Heart left ventricle (tissue), 16 donors: ENCODE measurements at places on chromosomes 7 and 10. TPM values are rescaled to one million over a fixed set of nuclear protein-coding genes. Genes with fewer than 3 reads are reported as not detected.
A peak's percentile ranks its signal among the peaks of the same experiment; 100 is the strongest.

The KIF5B gene
- polyA plus RNA-seq = 82.6 TPM

The ASZ1 gene
- not detected for polyA plus RNA-seq

- no peaks in the 10 kb centered on the region for H3K36me3 ChIP-seq
- DNase-seq = no peak
- no peaks in the 10 kb centered on the region for H3K27me3 ChIP-seq
- H3K4me3 ChIP-seq = no peak overlapping the region
- H3K4me1 ChIP-seq = peaks cover 61% of the 10 kb centered on the region
- no peak overlapping the region for H3K27ac ChIP-seq
These were observed 101.6 kb downstream of the UBE2H start for GRCh38 chr7:129851174-129851573.

DNA sequence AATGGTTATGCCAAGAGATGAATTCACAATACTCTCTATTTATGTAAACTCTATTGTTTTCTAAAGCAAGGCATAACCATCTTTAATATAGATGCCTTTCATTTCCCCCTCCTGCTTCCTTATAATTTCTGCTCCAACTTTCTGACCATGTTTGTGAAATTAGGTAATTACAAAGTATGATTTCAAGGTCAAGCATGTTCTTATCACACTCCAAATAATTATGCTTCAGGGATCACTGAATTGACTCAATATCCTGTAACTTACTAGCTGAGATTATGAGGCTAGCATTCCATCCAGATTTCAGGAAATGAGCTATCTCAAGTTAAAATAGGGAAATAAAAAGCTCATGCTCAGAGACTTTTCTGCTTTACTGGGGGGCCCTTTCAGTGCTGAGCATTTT is 655.9 kb upstream of the IGFBP3 start:
- no peak overlapping the region for H3K27ac ChIP-seq
- no peak overlapping the region for H3K4me3 ChIP-seq
- H3K36me3 ChIP-seq = no peaks in the 10 kb centered on the region

GRCh38 chr10:22854935-22855421 is 72.9 kb upstream of the ARMC3 start:
- peak overlapping the region; percentile 48 for H3K27ac ChIP-seq
- peak; percentile 52 for DNase-seq
- H3K36me3 ChIP-seq = no peaks in the 10 kb centered on the region
- H3K4me1 ChIP-seq = peaks cover 6% of the 10 kb centered on the region
- no peaks in the 10 kb centered on the region for H3K27me3 ChIP-seq
